G401 (cell line): ENCODE measurements at places on chromosomes 4 and X. TPM values are rescaled to one million over a fixed set of nuclear protein-coding genes. Genes with fewer than 3 reads are reported as not detected.

The TMEM187 gene
- 1.4 and 7.4 TPM in 2 replicates for total RNA-seq

The MAGEB2 gene
- total RNA-seq: not detected in 2 replicates

The CSAG2 gene
- total RNA-seq: not detected in 2 replicates

The ZCCHC18 gene
- 0.20 TPM in 1 of 2 replicates, not detected in the other for total RNA-seq

DNA sequence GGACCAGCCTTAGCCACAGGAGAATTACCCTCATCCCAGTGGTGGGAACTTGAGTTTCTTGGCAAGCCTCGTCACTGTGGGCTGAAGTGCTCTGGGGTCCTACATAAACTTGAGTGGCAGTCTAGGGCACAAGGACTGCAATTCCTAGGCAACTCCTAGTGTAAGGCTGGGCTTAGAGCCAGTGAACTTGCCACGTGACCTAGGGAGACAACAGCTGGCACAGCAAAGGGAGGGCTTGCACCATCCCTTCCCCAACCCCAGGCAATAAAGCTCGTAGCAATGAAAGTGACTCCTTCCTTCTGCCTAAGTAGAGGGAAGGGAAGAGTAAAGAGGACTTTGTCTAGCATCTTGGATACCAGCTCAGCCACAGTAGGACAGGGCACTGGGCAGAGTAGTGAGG is 81.8 kb downstream of the TEX11 start:
- DNase-seq: no peak

- no peak for DNase-seq
These were observed 12.6 kb downstream of the SRD5A3 start for GRCh38 chr4:55358668-55359067.

GRCh38 chr4:48503233-48504025 is 13.4 kb downstream of the ZAR1 start:
- DNase-seq: no peak

- peak; percentile 13 for DNase-seq
These were observed 31.0 kb upstream of the FAT4 start for GRCh38 chr4:125283707-125284279.
